Kidney (tissue), 22 donors: ENCODE measurements at places on chromosomes 7 and 10.

DNA sequence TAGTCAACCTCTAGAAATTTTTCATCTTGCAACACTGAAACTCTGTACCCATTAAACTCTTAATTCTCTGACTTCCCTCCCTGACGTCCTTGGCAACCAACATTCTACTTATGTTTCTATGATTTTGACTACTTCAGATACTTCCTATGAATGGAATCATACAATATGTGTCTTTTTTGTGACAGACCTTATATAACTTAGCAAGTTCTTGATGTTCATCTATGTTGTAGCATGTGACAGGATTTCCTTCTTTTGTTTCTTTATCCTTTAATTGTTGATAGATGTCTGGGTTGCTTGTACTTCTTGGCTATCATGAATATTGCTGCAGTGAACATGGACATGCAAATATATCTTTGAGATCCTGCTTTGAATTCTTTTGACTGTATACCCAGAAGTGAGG, 240.8 kb downstream of the ADK start:
- H3K27ac ChIP-seq, result no peak overlapping the region
- no peaks in the 10 kb centered on the region for H3K4me1 ChIP-seq
- H3K36me3 ChIP-seq, result no peaks in the 10 kb centered on the region
- no peaks in the 10 kb centered on the region for H3K27me3 ChIP-seq
- DNase-seq, result no peak

DNA sequence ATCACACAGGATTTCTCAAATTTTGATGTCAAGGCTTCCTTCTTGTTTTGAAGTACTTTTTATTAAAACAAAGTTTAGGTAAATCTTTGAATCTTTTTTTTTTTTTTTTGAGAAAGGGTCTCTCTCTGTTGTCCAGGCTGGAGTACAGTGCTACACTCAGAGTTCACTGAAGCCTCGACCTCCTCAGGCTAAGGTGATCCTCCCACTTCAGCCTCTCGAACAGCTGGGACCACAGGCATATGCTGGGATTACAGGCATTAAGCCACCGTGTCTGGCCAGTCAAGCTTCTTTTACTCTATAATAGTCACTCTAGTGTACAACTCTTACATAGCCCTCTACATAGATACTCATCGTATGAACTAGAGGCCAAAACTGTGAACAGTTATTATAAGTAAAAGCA, 3.4 kb downstream of the RUFY2 start:
- no peak for DNase-seq
- H3K27me3 ChIP-seq, result no peaks in the 10 kb centered on the region
- H3K4me1 ChIP-seq, result no peaks in the 10 kb centered on the region
- no peak overlapping the region for H3K4me3 ChIP-seq
- H3K36me3 ChIP-seq, result peaks cover 5% of the 10 kb centered on the region
- H3K27ac ChIP-seq, result no peak overlapping the region

- H3K27ac ChIP-seq, result no peak overlapping the region
- H3K4me3 ChIP-seq, result no peak overlapping the region
- H3K4me1 ChIP-seq, result no peaks in the 10 kb centered on the region
- H3K36me3 ChIP-seq, result no peaks in the 10 kb centered on the region
- no peaks in the 10 kb centered on the region for H3K27me3 ChIP-seq
- DNase-seq, result no peak
Measured at GRCh38 chr10:78846760-78847159, 222.0 kb upstream of the ZMIZ1 start.

DNA sequence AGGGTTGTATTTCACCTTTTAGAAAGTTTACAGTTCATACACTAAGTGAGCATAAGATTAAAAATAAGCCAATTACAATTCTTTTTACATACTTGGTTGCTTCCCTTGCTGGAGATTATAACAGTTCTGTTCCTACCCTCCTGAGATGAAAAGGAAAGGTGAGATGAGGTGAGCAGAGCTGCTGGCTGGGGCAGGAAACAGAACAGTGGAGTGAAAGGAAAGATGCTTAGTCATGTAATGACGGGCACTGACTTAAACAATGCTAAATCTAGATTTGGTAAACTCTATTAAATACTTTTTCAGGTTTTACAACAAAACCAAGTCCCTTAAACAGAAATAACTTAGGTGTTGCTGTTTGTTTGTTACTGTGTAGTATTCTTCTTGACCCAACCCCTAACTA, 19.9 kb upstream of the ZEB1 start:
- H3K4me1 ChIP-seq, result no peaks in the 10 kb centered on the region
- no peak overlapping the region for H3K27ac ChIP-seq
- no peak overlapping the region for H3K4me3 ChIP-seq

DNA sequence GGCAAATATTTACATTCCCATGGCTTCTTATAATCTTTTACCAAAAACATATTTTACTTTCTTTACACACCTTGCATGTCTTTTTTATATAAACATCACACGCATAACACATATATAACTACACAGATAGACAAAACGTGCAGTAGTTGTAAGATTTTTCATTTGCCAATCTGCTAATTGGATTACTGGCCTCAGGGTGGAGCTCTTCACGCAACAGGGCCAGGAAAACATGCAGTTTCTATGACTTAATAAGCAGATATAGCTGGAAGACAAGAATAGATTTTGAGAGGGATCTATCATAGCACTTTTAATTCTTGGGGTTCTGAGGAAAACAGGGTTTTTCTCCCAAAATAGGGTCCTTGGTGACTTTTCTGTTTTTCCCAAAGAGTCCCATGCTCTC, 12.7 kb downstream of the ACADSB start:
- DNase-seq, result no peak
- H3K4me1 ChIP-seq, result no peaks in the 10 kb centered on the region
- H3K4me3 ChIP-seq, result no peak overlapping the region
- no peaks in the 10 kb centered on the region for H3K27me3 ChIP-seq
- no peak overlapping the region for H3K27ac ChIP-seq

- no peaks in the 10 kb centered on the region for H3K36me3 ChIP-seq
- no peaks in the 10 kb centered on the region for H3K4me1 ChIP-seq
- DNase-seq, result no peak
- no peak overlapping the region for H3K4me3 ChIP-seq
- no peak overlapping the region for H3K27ac ChIP-seq
Measured at GRCh38 chr10:26374426-26374825, 63.7 kb upstream of the APBB1IP start.

DNA sequence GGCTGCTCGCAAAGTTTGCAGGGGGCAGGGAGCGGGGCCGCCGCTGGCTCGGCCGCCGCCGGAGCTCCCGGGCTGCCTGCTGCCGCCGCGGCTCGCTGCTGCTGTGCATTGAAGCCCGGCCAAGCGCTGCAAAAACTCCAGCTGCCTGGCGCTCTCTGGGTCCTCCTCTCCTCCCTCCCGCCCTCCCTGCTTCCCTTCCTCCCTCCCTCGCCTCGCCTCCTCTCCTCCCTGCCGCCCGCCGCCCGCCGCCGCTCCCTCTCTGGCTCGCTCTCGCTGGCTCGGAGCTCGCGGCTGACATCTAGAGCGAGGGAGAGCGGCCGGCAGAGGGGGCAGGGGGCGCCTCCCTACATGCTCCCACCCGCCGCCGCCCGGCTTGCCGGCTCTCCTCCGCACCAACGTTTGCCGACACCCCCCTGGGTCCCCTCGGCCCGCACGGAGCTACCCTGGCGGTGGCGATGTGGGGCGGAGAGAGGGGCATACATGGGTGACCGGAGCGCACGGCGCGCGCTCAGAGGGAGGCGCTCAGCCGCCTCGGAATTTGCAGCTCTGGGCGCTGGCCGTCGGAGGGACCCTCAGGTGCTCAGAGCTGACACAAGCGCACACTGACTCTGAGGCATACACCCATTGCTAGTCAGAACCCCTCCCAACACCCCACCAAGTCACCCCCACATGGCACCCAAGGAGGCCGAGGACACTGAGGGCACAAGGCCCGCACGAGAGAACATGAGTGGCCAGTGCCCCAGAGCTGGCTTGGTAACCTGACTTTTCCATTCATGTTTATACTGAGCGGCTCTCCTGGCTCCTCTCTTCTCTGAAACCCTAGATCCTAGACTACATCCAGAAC, 1.2 kb upstream of the PLXNA4 start:
- no peak overlapping the region for H3K4me3 ChIP-seq
- peak; percentile 93 for DNase-seq
- H3K27ac ChIP-seq, result no peak overlapping the region

DNA sequence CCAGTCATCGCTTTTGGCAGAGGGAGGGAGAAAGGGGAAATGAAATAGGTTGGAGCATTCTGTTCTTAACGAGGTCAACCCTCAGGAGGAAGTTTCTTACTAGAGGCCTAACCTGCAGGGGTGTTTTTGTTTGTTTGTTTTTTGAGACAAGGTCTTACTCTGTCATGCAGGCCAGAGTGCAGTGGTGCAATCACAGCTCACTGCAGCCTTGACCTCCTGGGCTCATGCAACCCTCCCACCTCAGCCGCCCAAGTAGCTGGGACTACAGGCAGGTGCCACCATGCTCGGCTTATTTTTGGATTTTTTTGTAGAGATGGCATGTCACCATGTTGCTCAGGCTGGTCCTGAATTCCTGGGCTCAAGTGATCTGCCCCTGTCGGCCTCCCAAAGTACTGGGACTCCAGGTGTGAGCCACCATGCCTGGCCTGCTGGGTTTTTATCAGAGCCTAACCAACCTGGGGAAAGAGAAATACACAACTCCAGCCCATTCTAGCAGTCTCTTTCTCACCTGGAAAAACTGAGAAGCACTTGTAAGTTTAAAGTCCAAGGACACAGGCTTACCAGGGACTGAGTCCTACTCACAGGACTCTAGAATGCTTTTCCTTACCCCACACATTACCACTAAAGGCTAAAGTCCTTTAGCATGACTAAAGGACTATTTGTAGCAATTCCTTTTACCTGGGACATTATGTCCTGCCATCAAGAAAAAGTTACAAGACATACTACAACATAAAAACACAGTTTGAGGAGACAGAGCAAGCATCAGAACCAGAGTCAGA, 101.0 kb upstream of the EGFR start:
- H3K36me3 ChIP-seq, result no peaks in the 10 kb centered on the region
- no peak overlapping the region for H3K27ac ChIP-seq
- H3K27me3 ChIP-seq, result no peaks in the 10 kb centered on the region
- no peaks in the 10 kb centered on the region for H3K4me1 ChIP-seq

DNA sequence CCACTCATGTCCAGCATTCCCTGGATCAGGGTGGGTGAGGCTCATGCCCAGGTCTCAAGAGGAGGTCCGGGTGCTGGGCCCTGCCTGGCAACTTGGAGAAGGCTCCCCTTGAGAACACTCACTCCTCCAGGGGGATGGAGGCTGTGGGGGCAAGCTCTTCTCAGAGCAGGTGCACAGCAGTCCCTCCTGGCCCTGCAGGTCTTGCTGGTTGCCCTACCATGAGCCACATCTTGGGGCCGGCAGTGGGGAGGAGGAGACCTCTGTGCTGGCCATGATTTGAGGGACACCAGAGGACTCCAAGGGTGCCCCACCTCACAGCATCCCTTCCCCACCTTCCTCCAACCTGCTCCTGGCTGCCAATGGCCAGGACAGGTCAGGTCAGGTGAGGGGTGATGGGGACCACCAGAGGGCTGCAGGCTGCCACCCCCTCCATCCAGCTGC, 87.4 kb upstream of the RET start:
- peak; percentile 7 for DNase-seq
- H3K27ac ChIP-seq, result no peak overlapping the region
- H3K4me1 ChIP-seq, result no peaks in the 10 kb centered on the region

GRCh38 chr7:127392182-127392565, 334 bp downstream of the ZNF800 start:
- no peaks in the 10 kb centered on the region for H3K36me3 ChIP-seq
- peaks cover 5% of the 10 kb centered on the region for H3K27me3 ChIP-seq
- peak overlapping the region; percentile 99 for H3K4me3 ChIP-seq
- no peak for DNase-seq

- no peak overlapping the region for H3K27ac ChIP-seq
- H3K4me3 ChIP-seq, result no peak overlapping the region
- DNase-seq, result no peak
- H3K36me3 ChIP-seq, result peaks cover 4% of the 10 kb centered on the region
- peaks cover 14% of the 10 kb centered on the region for H3K4me1 ChIP-seq
- no peaks in the 10 kb centered on the region for H3K27me3 ChIP-seq
Measured at GRCh38 chr7:120833546-120833945, 24.4 kb downstream of the TSPAN12 start.

DNA sequence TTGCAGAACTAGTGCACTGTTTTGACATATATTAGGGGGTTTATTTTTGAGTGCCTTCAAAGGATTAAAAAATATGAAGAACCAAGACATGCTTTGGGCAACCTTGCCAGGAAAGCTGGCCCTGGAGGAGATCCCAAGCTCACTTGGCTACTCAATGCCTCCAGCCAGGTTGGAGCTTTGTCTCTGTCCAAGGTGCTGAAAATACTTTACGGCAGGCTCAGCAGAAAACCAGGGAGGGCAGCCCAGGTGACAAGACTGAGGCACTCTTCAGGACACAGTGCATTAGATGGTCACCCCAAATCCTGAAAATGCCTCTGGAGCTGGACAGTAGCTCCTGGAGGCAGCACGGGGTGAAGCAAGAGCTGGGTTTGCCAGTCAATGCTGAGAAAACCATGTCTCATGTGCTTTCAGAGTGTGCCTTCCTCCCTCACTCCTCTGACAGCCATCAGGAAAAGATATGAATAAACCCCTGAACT, 5.8 kb upstream of the KCNH2 start:
- no peaks in the 10 kb centered on the region for H3K27me3 ChIP-seq
- H3K4me3 ChIP-seq, result no peak overlapping the region
- DNase-seq, result no peak
- H3K36me3 ChIP-seq, result no peaks in the 10 kb centered on the region
- H3K4me1 ChIP-seq, result no peaks in the 10 kb centered on the region

DNA sequence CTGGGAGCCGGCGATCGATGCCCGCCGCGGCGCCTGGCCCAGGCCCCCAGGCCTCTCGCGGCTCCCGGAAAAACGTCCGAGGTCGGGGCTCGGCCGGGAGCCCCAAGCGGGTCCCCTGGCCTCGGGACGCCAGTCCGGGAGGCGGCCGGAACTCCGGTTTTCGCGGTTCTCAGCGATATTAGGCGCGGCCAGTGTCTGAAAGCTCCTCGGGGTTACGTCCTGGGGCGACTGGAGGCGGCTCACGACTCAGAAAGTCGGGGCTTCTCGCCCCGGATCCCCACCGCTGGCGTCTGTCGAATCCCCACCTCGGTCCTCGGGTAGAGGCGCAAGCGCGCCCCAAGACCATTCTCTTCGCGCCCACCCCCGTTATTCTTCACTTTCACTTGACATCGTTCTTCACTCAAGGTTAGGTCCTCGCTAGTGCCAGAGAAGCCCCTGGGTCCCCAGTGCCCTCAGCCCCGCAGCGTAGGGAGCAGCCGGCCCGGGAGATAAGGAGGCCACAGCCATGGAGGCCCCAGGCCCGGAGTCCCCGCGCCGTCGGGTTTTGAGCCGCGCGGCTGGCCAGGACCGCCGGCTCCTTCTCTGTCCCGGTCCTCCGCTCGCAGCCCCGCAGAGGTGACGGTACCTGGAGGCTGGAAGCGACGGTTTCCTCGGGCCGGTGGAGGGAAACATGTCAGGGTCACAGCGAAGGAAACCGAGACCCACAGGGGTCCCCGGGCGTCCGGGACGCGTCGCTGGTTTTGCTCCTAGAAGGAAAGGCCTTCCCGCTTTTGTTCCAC, 35.2 kb upstream of the EBLN1 start:
- H3K36me3 ChIP-seq, result no peaks in the 10 kb centered on the region
- H3K27ac ChIP-seq, result peak overlapping the region; percentile 97
- DNase-seq, result peak; percentile 85
- peak overlapping the region; percentile 44 for H3K4me3 ChIP-seq
- H3K27me3 ChIP-seq, result peaks cover 13% of the 10 kb centered on the region
